ENCODE measurements at places on chromosomes 3 and 15. TPM values are rescaled to one million over a fixed set of nuclear protein-coding genes. Genes with fewer than 3 reads are reported as not detected.

Gene EFCC1
- polyA plus RNA-seq = 1.6 TPM

Gene PLSCR2
- 0.28 TPM for polyA plus RNA-seq

Gene TFRC
- polyA plus RNA-seq = 39.2 TPM

Gene LRRN1
- 46.3 TPM for polyA plus RNA-seq

Gene UPK1B
- not detected for polyA plus RNA-seq

Gene FANCD2OS
- not detected for polyA plus RNA-seq

Gene PPP1R14D
- polyA plus RNA-seq = not detected

GRCh38 chr15:71083349-71083748 is 31.9 kb upstream of the THSD4 start:
- DNase-seq = peak; percentile 41

- no peak for DNase-seq
Observed at GRCh38 chr3:32844322-32844654, 26.5 kb downstream of the TRIM71 start.

GRCh38 chr3:14884665-14885064 is 62.7 kb upstream of the NR2C2 start:
- no peak for DNase-seq

- no peak for DNase-seq
Observed at GRCh38 chr3:127488141-127488672, 102.3 kb downstream of the TPRA1 start.

DNA sequence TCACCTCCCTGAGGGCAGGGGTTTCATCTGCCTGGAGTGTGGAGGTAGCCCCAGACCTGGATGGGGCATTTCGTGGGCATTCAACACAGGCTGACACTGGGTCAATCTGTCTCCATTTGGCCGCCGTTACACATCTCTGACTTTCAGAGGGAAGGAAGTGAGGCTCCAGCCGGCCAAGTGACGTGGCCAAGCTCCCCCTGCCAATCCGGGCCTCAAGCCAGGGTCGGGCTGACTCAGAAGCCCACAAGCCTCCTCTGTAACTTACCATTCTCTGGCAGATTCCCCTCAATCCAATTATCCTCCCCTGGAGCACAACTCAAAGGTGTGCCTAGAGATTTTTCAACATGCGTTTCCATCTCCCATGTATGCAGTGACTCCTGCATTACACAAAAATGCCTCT is 227.6 kb downstream of the KLF13 start:
- DNase-seq = peak; percentile 45

DNA sequence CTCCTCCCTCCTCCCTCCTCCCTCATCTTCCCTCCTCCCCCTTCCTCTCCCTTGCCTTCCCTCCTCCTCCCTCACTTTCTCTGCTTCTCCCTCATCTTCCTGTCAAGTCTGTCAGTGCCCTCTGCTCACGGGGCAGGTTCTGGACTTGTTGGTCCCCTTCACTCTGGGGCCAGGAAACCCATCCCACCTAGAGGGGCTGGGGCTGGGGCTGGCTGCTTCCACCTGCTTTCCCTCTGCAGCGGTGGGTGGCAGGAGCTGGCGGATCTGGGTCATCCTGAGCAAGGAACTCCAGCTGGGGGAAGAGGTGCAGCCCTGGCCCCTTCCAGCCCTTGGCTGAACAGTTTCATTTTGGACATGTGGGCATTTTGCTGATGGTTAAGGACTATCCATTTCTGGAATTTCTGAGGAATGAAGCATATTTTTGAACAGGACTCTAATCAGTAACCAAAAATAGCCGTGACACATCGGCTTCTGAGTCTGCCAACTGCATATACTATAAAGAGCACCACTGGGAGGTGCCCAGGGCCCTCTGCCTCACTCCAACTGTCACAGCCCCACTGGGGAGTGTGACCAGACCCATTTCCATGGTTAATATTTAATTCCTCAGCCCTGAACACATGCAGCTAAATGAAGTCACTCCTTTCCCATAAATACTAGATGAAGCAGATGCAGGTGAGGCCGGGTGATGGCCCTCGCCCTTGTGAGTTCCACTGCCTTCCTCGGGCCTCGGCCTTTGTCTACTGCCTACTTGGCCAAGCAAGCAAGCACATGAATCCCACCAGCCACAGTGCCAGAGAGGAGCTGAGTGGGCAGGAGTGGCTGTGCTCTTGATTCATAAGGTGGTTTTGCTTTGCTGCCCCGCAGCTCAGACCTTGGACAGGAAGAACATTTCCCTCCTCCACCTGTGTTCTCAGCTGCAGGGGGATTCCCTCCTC is 39.8 kb downstream of the CHDH start:
- DNase-seq = no peak

DNA sequence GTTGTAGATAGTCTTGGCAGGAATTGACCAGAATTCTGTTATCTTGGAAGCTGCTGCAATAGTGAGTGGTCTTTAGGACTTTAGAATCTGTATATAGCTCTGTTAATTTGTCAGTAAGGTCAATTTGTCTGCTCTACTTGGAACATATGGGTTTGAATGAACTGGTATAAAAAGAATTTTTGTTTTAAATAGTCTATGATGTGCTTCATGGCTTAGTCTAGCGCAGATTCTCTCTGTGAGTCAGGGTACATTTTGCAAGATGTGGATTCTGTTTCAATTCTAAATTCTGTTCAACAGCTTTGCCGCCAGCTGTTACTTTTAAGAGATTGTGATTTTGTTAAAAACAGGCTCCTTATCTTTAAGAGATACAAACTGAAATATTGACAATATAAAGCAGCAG is 135.9 kb upstream of the AGBL1 start:
- DNase-seq = no peak

- peak; percentile 82 for DNase-seq
Observed at GRCh38 chr3:74614107-74614967, at the start of gene CNTN3. Gene CNTN3 (minus strand): TSS chr3:74614659. CDS start chr3:74521112, 93,547 bp downstream.

Measured in muscle of back (tissue), 13 donors.